ENCODE measurements at places on chromosomes 1 and 21. TPM values are rescaled to one million over a fixed set of nuclear protein-coding genes. Genes with fewer than 3 reads are reported as not detected.

TAS1R3 gene
- total RNA-seq = 0.24 TPM

TMEM61 gene
- total RNA-seq = 5.6 TPM

JAM2 gene
- 20.1 TPM for total RNA-seq

OR2T11 gene
- not detected for total RNA-seq

DNA sequence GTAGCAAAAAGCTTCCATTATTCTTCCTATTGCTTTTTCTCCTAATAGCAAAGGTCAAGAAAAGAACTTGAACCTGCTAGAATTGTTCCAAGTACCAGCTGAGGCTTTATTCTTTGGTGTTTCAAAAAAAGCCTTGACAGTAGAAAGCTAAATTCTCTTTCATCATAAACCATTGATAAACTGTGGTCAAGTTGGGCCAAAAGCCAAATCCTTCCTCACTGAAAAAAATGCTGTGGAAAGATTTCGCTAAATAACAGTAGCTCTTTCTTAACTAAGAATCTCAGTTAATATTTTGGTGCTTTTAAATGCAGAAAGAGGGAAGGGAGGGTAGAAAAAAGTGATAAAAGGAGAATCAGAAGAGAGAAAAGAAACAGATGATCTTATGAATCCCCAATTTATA is 14.0 kb upstream of the JAM2 start:
- DNase-seq = no peak

- no peak for DNase-seq
Measured at GRCh38 chr1:6692956-6693355, 8.7 kb downstream of the DNAJC11 start.

DNA sequence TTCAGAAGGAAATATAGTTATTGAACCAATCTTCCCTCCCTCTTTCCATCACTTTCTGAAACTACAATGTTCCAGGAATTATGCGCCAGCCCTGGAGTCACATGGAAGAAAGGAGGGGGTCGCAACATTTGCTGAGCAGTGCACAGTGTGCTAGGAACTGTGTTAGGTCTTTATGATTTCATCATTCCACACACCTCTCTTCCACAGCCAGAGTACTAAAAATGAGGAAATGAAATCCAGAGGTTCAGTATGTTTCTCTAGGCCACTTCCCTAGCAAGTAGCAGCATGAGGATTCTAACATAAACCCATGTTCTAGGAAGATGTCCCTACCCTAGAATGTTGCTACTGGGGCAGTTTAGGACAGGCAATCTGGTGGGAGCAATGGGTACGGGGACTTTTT is 158.1 kb downstream of the SLC45A1 start:
- no peak for DNase-seq

DNA sequence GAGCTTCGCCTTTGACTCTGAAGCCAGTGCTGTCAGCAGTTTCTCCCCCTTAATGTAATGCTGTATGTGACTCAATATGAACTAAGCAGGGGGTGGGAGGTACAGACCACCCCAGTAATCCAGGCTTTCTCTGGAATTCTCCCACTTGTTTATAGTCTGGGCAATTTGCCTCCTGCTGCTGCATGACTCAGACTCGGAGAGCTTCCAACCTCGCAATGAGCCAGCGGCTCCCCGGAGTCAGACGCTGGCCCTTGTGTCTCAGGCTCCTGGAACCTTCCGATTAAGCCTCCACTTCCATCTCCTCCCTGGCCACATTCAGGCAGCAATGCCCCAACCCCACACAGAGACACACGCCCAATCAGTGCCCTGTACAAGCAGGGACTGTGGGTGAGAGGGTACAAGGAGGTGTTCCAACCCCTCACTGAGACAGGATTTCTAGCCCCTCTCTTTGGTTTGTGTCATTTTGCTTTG is 471.7 kb upstream of the VAMP3 start:
- DNase-seq = peak; percentile 71

DNA sequence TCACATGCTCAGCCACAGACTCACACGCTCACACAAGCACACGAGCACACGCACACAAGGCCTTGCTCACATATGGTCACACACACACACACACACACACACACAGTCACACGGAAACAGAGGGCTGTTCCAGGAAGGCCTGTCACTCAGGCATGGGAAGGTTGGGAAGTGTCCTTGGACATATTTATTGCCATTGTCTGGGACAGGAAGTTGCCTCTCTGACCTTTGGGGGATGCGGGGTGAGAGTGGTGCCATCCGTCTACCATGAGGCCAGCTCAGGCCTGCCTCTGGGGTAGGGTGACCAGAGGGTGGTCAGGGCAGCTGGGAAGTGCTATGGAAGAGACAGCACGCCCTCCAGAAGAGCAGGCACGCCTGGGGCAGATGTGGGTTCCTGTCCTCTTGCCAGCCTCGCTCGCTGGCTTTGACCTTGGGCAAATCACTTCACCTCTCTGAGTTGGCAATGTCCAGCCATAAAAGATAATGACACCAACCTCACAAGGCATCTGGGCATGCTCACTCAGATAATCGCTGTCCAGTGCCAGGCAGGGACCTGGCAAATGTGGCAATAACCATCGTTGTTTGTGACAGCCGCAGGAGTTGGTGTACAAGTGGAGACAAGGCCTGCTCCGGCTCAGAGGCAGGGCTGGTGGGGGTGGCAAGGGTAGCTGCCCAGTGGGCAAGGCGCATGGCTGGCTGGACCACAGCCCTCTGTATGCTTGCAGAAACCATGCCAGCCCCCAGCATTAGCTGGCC is 8.0 kb upstream of the GUCA2A start:
- no peak for DNase-seq

DNA sequence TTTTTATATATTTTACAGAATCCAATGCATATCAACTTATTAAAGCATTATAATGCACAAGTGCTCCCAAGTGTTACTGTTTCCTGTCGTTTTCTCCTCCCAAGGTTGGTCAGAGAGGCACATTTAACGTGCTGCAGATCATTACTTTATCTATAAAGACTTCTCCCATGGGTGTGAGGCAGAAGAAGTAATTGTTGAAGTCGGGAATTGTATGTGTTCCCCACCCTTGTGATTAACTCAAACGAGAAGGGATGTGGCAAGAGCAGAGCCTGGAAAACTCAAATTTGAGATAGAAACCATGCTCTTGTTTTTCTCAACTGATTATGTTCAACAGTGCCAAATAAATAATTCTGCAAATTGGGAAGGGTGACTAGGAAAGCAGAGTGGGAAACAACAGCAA is 412.5 kb upstream of the ADAMTS5 start:
- no peak for DNase-seq

GRCh38 chr1:45304311-45305081 is 22.2 kb upstream of the HPDL start:
- DNase-seq = peak; percentile 47

GRCh38 chr1:18748435-18748834 is 111.0 kb downstream of the TAS1R2 start:
- no peak for DNase-seq

- no peak for DNase-seq
Measured at GRCh38 chr1:207822124-207822601, 70.3 kb downstream of the CD46 start.

Measured in aorta (tissue), 5 donors.